Smooth muscle cell of the brain vasculature (primary cell): ENCODE measurements at places on chromosomes 13 and 19.

GRCh38 chr19:48966541-48967345 lies 1.6 kb downstream of the FTL start:
- DNase-seq, result no peak

DNA sequence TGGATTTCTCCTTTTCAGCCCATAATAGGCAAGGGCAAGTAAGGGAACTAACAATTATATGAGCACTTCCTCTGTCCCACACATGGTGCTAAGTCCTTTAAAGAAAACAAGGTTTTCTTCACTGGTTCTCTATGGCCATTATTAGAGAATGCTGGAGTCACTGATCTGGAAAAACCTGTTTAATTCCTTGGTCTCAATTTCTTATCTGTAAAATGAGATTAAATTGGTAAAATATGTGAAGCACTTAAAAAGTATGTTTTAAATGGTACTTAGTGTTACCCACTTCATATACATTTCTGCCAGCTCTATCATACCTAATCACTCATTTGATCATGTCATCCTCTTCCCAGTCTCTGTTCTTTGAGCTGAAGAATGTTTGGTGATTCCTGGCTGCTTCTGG lies 39.4 kb downstream of the LRCH1 start:
- DNase-seq, result no peak

- no peak for DNase-seq
Observed at GRCh38 chr19:49559928-49560327, 20.4 kb downstream of the NOSIP start.

GRCh38 chr19:6021878-6022569 lies 44.1 kb upstream of the RANBP3 start:
- peak; percentile 73 for DNase-seq

DNA sequence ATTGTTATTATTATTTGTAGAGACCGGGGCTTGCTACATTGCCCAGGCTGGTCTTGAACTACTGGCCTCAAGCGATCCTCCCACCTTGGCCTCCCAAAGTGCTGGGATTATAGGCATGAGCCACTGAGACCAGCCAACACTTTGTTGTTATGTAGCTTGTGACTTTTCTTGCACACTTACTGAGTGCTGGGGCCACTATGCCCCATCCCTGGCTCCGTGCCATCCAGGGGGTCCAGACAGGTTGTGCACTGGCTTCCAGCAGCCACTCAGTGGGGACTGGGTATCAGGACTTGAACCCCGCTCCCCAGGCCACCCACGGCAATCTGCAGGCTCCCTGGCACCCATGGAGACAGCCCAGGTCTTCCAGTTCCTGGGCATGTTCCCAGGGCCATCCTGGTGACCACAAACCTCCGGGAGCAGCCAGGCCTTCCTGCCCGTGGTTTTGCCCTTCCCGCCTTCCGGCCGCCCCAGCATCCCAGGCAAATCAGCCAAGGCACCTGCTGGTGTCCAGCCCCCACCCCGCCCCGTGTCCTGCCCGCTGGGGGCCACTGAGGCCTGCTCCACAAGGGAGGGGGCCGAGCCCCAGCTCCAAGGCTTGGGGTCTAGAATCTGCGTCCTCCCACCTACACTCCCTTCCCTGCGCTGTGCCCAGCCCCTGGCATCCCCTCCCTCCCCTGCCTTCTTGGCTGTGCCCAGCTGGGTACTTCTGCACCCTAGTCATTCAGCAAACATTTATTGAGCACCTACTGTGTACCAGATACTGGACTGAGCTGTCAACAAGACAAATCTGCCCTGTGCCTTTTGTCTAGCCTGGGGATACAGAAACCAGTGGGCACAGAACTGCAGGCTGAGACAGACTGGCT lies 23.7 kb upstream of the SEMA6B start:
- no peak for DNase-seq

GRCh38 chr13:108086678-108087077 lies 128.7 kb downstream of the LIG4 start:
- DNase-seq, result no peak

- no peak for DNase-seq
Observed at GRCh38 chr13:30338331-30338851, 31.0 kb upstream of the KATNAL1 start.

- no peak for DNase-seq
Observed at GRCh38 chr19:36417752-36418286, 625 bp downstream of the ZFP82 start.

GRCh38 chr19:54023191-54023590 lies 31.8 kb downstream of the CACNG6 start:
- no peak for DNase-seq

GRCh38 chr13:37707739-37708500 lies 109.4 kb upstream of the POSTN start:
- DNase-seq, result no peak

DNA sequence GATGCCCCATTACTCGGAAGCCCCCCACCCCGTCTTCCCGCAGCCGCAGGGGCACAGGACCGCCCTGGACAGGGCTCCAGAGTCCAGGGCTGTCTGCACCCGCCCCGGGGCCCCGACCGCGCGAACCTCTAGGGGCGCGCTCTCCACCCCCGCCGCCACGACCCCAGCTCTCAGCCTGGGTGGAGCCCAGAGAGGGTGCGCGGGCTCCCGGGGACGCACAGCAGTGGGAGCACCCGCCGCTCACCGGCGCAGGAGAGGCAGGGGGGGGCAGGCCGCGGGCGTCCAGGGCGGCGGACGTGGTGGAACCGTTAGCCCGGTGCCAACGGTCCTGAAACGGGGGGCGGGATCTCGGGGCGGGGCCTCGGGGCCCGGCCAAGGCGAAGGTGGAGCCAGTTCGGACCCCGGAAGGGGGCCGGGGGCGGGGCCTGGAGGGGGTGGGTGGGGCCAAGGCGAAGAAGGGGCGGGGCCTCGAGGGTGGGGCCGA lies at the start of gene ATP8B3:
TSS of gene ATP8B3 (minus strand) at position 335 of the 484 bp plus-strand sequence. CDS start 540 bp downstream, outside the sequence.
- DNase-seq, result no peak

DNA sequence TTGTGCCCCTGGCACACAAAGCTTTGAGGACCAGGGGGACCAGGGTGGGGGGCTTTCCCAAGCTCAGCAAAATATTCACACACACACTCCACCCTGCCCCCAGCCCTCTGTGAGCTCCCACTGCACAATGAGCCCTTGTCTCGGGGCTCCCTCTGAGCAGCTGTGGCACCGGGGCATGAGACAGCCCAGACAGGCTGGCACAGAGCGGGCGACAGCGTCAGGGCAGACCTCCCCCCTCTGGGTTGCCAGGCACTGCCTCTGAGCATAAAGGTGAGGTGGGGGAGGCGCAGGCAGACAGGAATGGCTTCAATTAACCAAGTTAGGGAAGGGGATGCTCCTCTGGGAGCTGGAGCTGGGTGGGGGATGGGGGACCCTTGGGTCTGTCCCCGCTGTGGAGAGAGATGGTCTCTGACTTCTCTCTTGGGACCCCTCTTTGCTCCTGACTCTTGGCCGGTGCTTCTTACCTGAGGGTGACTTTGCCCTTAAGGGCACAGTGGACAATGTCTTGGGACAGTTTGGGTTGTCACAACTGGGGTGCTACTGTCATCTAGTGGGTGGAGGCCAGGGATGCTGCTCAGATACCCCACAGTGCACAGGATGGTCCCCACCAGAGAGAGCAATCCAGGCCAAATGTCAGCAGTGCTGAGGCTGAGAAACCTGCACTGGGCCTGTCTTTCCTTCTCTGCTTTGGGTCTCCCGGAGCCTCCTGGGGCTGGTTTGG lies 30.3 kb downstream of the LYL1 start:
- DNase-seq, result no peak

DNA sequence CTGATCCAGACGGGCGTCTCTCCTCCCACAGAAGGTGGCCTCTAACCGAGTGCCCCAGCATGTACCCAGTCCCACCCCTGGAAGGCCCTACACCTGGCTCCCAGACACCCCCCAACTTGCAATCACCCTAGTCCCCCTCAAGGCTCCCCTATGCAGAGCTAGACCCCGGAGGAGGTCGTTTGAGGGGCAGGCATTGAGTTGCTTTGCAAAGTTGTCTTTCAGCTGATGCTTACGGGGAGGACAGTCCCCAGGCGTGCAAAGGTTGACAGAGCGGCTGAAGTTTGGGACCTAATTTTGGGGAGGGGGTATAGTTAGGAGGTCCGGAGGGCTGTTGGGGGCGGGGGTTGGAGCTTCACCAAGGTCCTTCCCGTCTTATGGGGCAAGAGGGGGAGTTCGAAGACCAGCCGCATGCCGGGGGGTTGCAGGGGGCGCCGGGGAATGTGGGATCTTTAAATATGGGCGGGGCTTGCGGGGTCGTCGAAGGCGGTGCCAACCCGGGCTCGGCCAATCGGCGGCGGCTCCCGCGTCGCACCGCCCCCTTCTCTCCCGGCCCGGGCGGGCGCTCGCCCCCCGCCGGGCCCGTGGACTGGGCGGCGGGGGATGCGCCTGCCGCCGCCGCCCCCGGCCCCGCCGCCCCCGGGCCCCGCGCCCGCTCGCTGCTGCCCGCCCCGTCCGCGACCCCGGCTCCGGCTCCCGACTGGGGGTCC lies at the start of gene KCNN1:
TSS of gene KCNN1 (plus strand) at position 558 of the 707 bp plus-strand sequence. CDS start 6,782 bp downstream, outside the sequence.
- no peak for DNase-seq

GRCh38 chr13:30413842-30414241 lies 8.5 kb upstream of the UBE2L5 start:
- DNase-seq, result no peak

DNA sequence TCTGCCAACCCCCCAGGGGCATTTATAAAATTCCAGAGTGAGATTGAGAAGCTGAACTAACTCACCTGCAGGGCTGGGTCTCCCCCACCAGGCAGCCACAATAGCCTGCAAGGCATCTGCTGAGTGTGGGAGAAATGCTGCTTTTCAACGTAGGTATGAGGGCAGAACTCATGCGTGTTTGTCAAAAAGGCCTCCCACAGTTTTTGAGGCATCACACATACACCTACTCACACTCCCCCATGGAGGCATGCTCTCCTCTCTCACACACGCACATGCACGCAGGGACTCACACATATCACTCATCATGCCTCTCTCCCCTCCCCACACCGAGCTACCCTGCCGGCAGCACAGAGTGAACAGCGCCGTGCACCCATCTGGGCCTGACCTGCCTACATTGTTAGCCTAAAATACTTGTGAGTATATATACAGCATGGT lies 390.5 kb downstream of the FGF9 start:
- DNase-seq, result no peak

GRCh38 chr13:86665842-86666241 lies 866.6 kb upstream of the SLITRK6 start:
- no peak for DNase-seq

GRCh38 chr19:1001538-1002166 lies 1.4 kb downstream of the GRIN3B start:
- no peak for DNase-seq

DNA sequence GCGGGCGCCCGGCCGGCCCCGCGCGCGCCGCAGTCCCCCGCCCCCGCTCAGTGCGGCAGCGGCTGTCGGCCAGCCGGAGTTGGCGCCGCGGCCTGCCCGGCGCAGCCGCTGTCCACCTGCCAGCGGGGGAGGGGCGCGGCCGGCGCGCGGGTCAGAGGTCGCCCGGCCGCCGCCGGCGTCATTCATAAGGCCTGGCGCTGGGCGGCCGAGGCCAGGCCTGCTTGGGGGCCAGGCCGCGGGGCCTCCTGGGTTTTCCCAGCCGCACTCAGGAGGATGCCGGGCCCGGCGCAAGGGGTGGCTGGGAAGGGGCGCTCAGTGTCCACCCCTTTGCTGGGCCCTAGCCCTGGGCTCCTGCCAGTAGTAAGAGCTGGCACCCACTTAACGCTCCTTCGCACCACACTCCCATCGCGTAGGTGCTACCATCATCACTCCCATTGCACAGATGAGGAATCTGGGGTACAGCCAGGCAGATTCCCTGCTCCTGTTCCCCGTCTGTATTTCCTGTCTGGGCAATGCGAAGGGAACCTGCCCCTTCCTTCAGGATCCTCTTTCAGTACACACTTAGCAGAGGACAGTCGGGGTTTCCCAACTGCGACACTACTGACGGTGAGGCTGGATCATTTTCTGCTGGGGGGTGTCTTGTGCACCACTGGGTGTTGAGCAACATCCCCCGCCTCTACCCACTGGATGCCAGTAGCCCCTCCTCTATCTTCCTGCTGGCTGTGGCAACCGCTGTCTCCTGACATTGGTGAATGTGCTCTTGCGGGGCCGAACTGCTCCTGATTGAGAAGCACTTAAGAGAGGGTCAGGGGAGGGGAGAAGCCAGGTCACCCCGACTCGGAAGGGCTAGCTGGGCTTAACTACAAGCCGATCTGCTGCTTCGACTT lies 846 bp upstream of the PRKACA start:
- no peak for DNase-seq

DNA sequence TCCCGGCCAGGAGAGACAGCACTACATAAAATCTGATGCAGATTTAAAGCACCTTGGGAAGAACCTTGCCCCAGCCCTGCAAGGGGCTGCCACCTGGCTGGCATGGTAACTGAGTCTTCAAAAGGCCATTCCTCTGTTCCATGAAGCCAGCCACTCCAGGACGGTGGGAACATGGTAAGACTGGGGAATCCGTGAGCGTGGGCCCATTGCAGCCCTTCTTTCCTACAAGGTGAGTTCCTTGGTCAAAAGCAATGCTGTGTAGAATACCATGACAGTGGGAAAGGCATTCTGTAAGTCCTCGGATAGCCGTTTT lies 121.3 kb downstream of the SOX1 start:
- DNase-seq, result no peak

DNA sequence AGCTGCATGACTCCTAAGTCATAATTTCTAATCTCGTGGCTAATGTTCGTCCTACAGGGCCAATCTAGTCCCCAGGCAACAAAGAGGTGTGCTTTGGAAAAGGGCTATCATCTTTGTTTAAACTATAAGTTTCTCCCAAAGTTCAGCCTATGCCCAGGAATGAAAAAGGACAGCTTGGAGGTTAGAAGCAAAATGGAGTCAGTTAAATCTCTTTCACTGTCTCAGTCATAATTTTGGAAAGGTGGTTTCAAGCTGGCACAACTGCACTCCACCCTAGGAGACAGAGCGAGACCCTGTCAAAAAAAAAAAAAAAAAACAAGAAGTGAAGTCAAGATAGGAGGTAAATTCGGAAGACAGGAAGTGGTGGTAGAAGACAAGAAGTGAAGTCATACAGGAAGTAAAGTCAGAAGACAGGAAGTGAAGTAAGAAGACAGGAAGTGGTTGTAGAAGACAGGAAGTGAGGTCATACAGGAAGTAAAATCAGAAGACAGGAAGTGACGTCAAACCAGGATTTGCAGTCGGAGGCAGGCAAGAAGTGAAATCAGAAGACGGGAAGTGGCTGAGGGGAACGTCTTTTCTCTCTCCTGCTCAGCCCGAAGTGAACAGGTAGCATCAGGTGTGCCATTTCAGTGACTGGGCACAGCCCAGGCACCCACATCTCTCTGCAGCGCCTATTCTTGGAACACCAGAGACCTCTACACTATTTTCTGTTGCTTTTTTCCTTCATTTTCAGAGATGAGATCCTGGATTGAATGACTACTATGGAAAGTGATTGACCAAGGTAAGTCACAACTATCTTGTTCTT lies 32.2 kb downstream of the GP6 start:
- no peak for DNase-seq

DNA sequence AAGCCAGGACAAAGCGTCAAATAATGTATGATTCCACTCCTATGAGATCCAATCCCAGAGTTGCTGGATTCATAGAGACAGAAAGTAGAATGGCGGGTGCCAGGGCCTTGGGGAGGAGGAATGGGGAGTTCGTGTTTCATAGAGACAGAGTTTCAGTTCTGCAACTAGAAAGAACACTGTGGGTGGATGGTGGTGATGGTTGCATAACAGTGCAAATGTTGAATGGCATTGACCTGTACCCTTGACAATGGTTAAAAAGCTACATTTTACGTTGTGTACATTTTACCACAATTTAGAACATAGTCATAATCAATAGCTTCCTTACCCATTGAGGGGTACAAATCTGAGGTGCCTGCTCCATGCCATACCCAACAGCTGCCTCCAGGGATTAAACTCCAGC lies 33.4 kb downstream of the MBD3L2B start:
- DNase-seq, result no peak

GRCh38 chr19:2255982-2256685 lies at the start of gene JSRP1:
TSS of gene JSRP1 (minus strand) at chr19:2256417. CDS start at chr19:2255314, 1,103 bp downstream.
- DNase-seq, result no peak
